ENCODE measurements at places on chromosomes 2 and 18.

GRCh38 chr2:161273038-161273760, 35.0 kb upstream of the PSMD14 start:
- no peak overlapping the region for H3K27ac ChIP-seq
- H3K4me3 ChIP-seq: no peak overlapping the region
- H3K4me1 ChIP-seq: no peaks in the 10 kb centered on the region

- no peak overlapping the region for H3K27ac ChIP-seq
- peaks cover 6% of the 10 kb centered on the region for H3K4me1 ChIP-seq
- H3K36me3 ChIP-seq: no peaks in the 10 kb centered on the region
- no peak for DNase-seq
- no peak overlapping the region for H3K4me3 ChIP-seq
- no peaks in the 10 kb centered on the region for H3K27me3 ChIP-seq
These were observed 56.8 kb upstream of the PMAIP1 start for GRCh38 chr18:59842947-59843346.

GRCh38 chr2:138103156-138103555, 138.9 kb downstream of the HNMT start:
- no peaks in the 10 kb centered on the region for H3K36me3 ChIP-seq
- no peaks in the 10 kb centered on the region for H3K4me1 ChIP-seq
- no peak overlapping the region for H3K4me3 ChIP-seq
- H3K27me3 ChIP-seq: no peaks in the 10 kb centered on the region

GRCh38 chr2:148984449-148984848, 54.0 kb upstream of the LYPD6B start:
- no peaks in the 10 kb centered on the region for H3K36me3 ChIP-seq
- no peak overlapping the region for H3K4me3 ChIP-seq
- no peak overlapping the region for H3K27ac ChIP-seq
- no peaks in the 10 kb centered on the region for H3K27me3 ChIP-seq

- no peaks in the 10 kb centered on the region for H3K27me3 ChIP-seq
- no peaks in the 10 kb centered on the region for H3K4me1 ChIP-seq
- no peaks in the 10 kb centered on the region for H3K36me3 ChIP-seq
- H3K27ac ChIP-seq: no peak overlapping the region
- DNase-seq: peak; percentile 15
- H3K4me3 ChIP-seq: no peak overlapping the region
These were observed 496.7 kb upstream of the MYT1L start for GRCh38 chr2:2827761-2828221.

GRCh38 chr18:14978962-14979535, 231.1 kb downstream of the ANKRD30B start:
- no peaks in the 10 kb centered on the region for H3K27me3 ChIP-seq
- no peak overlapping the region for H3K27ac ChIP-seq
- no peak overlapping the region for H3K4me3 ChIP-seq

DNA sequence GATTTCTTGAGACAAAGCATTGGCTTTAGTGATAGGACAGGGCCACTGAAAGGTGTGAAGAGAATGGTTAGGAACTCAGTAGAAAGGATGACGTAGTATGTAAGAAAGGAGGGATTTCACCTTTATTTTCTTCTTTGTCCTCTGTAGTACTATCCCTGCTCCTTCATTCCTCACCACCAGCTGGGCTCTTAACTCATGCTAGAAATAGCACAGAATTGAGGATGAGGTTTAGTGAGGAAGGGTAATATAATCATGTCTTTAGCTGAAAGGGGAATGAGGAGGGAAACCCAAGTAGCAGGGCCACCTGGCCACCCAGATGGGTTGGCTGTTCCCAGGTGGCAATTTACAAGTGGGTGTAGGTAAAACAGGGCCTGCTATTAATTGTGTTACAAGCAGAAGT, 15.2 kb downstream of the ACVR2A start:
- DNase-seq: no peak
- no peaks in the 10 kb centered on the region for H3K36me3 ChIP-seq
- H3K4me1 ChIP-seq: no peaks in the 10 kb centered on the region
- H3K27ac ChIP-seq: no peak overlapping the region
- no peaks in the 10 kb centered on the region for H3K27me3 ChIP-seq
- H3K4me3 ChIP-seq: no peak overlapping the region

GRCh38 chr2:134402410-134402809, 148.5 kb downstream of the MGAT5 start:
- no peak for DNase-seq
- no peaks in the 10 kb centered on the region for H3K27me3 ChIP-seq
- H3K4me3 ChIP-seq: no peak overlapping the region
- H3K27ac ChIP-seq: no peak overlapping the region
- H3K36me3 ChIP-seq: peaks cover 20% of the 10 kb centered on the region

- no peak for DNase-seq
- H3K27ac ChIP-seq: no peak overlapping the region
- no peaks in the 10 kb centered on the region for H3K36me3 ChIP-seq
- H3K4me1 ChIP-seq: no peaks in the 10 kb centered on the region
- no peak overlapping the region for H3K4me3 ChIP-seq
These were observed 233.4 kb downstream of the MTX2 start for GRCh38 chr2:176502619-176503018.

GRCh38 chr2:191566344-191566743, 111.6 kb upstream of the NABP1 start:
- H3K36me3 ChIP-seq: no peaks in the 10 kb centered on the region
- peak overlapping the region; percentile 70 for H3K27ac ChIP-seq
- no peak overlapping the region for H3K4me3 ChIP-seq
- peaks cover 36% of the 10 kb centered on the region for H3K4me1 ChIP-seq

GRCh38 chr2:17136231-17136630, 382.0 kb downstream of the RAD51AP2 start:
- H3K4me3 ChIP-seq: no peak overlapping the region
- no peaks in the 10 kb centered on the region for H3K27me3 ChIP-seq
- no peak for DNase-seq
- H3K36me3 ChIP-seq: no peaks in the 10 kb centered on the region
- no peak overlapping the region for H3K27ac ChIP-seq

DNA sequence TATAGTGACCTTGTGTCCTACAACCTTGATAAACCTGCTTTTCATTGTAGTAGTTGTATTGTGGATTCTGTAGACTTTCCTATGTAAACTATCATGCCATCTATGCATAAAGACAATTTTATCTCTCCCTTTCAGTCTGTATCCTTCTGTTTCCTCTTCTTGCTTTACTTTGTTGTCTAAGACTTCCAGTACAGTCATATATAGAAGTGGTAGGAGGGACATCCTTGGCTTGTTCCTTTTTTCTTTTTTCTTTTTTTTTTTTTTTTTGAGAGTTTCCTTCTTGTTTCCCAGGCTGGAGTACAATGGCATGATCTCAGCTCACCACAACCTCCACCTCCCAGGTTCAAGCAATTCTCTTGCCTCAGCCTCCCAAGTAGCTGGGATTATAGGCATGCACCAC, 39.7 kb downstream of the UBE2F start:
- H3K27ac ChIP-seq: no peak overlapping the region
- no peaks in the 10 kb centered on the region for H3K36me3 ChIP-seq
- H3K4me3 ChIP-seq: no peak overlapping the region
- no peaks in the 10 kb centered on the region for H3K4me1 ChIP-seq
- H3K27me3 ChIP-seq: no peaks in the 10 kb centered on the region

GRCh38 chr2:141417246-141417797, 713.5 kb downstream of the LRP1B start:
- no peaks in the 10 kb centered on the region for H3K27me3 ChIP-seq
- H3K4me3 ChIP-seq: no peak overlapping the region
- no peaks in the 10 kb centered on the region for H3K36me3 ChIP-seq
- no peak overlapping the region for H3K27ac ChIP-seq
- no peak for DNase-seq
- no peaks in the 10 kb centered on the region for H3K4me1 ChIP-seq

DNA sequence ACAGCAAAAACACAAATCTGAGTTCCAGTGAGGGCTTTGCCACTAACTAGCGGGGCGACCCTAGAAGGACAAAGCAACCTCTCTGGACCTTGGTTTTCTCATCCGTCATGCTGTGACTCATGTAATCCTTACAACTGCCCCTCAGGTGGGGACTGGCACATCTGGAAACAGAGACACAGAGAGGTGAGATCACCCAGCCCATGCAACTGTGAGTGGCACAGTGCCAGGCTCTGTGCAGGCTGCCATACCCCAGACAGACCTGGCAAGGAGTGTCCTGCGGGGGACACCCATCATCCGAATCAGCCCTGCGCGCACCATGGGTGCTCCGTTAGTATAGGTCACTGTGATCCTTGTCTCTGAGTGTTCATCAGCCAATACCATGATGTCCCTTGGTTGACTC, 198.3 kb downstream of the SMAD7 start:
- no peaks in the 10 kb centered on the region for H3K36me3 ChIP-seq
- no peaks in the 10 kb centered on the region for H3K4me1 ChIP-seq
- no peak for DNase-seq
- no peaks in the 10 kb centered on the region for H3K27me3 ChIP-seq

DNA sequence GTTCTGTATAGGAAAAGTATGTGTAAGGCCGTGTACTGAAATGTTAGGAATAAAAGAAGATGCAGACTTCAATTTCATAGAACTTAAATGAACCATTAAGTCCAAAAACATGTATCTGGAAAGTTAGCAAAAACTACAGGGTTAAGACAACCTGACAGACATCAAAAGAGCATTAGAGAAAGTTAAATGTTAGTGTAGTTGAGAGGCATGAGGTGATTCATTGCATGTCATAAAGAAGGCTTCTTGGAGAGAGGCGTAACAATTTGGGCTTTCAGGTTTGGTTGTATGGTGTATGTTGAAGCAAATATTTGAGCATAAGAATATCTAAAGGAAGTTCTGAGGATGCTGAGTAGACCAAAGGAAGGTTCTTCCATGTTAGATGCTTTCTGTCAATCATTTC, 6.3 kb downstream of the EPC2 start:
- no peaks in the 10 kb centered on the region for H3K36me3 ChIP-seq
- no peak overlapping the region for H3K4me3 ChIP-seq
- H3K27me3 ChIP-seq: no peaks in the 10 kb centered on the region
- H3K4me1 ChIP-seq: peaks cover 29% of the 10 kb centered on the region

DNA sequence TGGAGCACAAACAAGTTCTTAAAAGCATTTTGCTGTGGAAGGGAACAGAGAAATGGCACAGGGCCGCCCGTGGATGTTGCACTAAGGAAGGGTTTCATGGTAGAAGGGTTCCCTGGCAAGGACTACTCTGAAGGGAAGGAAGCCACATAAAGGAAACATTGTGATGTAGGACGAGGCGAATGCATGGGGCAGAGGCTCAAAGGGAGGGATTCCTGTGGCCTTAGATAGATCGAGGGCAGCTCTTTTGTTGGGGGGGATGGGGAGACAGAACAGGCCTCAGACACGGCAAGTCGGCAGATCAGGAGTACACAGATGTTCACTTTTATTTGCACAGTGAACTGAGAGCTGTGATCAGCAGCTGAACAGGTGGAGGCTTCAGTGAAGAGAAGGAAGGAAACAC, 205.4 kb downstream of the SNTG2 start:
- H3K36me3 ChIP-seq: no peaks in the 10 kb centered on the region
- no peak overlapping the region for H3K4me3 ChIP-seq
- no peaks in the 10 kb centered on the region for H3K4me1 ChIP-seq

DNA sequence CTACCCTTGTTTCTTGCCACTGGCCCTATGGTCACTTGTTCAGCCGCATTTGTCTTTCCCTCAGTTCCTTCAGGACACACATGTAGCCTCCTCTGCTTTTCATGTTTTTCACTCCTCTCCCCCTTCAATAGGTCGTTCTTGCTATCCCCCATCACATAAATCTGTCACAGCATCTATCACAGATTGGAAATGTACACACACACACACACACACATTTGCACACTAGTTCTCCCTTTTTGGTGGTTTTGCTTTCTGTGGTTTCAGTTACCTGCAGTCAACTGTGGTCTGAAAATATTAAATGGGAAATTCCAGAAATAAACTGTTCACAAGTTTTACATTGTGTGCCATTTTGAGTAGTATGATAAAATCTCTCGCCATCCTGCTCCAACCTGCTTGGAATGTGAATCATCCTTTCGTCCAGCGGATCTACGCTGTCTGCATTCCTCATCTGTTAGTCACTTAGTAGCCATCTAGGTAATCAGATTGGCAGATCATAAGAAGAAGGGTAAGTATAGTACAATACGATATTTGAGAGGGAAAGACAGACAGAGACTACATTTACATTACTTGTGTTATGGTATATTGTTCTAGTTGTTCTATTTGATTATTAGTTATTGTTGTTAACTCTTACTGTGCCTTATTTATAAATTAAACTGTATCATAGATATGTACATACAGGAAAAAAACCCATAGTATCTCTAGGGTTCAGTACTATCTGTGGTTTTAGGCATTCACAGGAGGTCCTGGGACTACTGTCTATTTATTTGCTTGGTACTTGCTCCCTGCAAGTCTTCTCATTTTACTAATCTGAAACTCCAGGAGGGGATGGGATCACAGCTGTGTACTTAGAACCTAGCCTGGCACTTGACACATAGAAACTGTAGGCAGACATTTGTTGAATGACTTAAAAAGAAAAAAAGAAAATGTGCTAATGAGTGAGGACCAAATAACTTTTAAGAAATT, 86.1 kb upstream of the PNPT1 start:
- H3K4me3 ChIP-seq: no peak overlapping the region
- no peaks in the 10 kb centered on the region for H3K36me3 ChIP-seq
- no peak for DNase-seq
- H3K4me1 ChIP-seq: no peaks in the 10 kb centered on the region

DNA sequence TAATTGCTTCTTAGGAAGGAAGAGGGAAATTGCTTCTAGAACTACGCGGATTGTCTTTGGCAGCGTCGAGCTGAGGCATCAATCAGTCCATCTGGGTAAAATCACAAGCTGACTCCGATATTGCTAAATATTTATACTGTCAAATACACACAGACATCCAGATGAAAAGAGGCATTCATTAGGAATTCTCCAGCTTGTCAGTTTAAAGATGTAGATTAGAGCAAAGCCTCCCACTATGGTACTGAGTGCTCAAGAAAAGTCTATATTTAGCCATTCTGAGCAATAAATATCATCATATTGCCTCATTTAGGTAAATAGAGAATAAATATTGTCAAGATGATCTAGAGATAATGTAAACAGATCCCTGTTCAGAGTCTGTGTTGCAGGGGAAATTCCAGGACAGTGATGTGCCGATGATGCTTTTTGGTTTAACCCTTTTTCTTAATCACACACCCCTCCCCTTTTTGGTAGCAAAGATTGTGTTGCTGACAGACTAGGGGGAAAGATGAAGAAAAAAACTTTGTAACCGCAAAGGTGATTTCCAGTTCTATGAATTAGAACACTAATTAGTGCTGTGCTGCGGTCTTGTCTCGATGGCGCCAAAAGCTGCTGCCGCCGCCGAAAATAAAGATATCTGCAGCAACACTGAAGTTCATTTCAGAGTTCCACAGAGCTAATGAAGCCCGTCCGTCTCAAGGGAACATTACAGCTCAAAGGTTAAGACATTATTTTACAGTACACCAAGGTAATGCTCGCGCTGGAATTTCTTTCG, 171.8 kb downstream of the PTGR3 start:
- H3K27me3 ChIP-seq: no peaks in the 10 kb centered on the region
- H3K27ac ChIP-seq: no peak overlapping the region
- no peak overlapping the region for H3K4me3 ChIP-seq

GRCh38 chr2:220117025-220117424, 489.6 kb downstream of the SLC4A3 start:
- H3K27me3 ChIP-seq: no peaks in the 10 kb centered on the region
- H3K4me1 ChIP-seq: no peaks in the 10 kb centered on the region
- H3K36me3 ChIP-seq: no peaks in the 10 kb centered on the region
- no peak for DNase-seq
- no peak overlapping the region for H3K27ac ChIP-seq

DNA sequence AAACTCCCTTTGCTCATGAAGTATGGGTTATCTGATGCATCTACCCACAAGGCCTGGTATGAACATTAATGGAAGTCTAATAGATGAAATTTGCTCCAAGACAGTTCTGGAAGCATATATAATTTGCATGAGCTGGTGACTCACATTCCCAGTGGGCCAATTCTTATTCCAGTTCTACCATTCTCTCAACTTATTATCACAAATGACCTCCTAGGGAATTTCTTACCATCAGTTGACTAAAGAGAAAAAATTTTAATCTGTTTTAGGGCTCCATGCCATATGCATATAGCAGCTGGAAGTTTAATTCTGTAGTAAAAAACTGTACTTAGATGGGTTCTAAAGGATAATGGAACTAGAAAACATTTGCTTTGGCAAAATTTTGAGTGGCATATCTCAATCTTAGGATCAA, 165.2 kb upstream of the COL3A1 start:
- no peaks in the 10 kb centered on the region for H3K27me3 ChIP-seq
- no peak for DNase-seq
